Smooth muscle cell of the umbilical artery (primary cell): ENCODE measurements at places on chromosomes 2 and 18. TPM values are rescaled to one million over a fixed set of nuclear protein-coding genes. Genes with fewer than 3 reads are reported as not detected.

Gene SERPINB12
- not detected in 2 replicates for total RNA-seq

Gene AQP12A
- not detected in 2 replicates for total RNA-seq

Gene PSTPIP2
- total RNA-seq: 7.1 and 16.7 TPM in 2 replicates

Gene MAP3K19
- total RNA-seq: not detected in 2 replicates

Gene LCLAT1
- 11.0 and 13.0 TPM in 2 replicates for total RNA-seq

Gene RNF152
- total RNA-seq: 11.9 and 26.0 TPM in 2 replicates

Gene NT5DC4
- total RNA-seq: not detected in 2 replicates
